NCI-H446 treated with DMSO at 0.1 percent for 48 hours (cell line): ENCODE measurements at places on chromosomes 3 and 15.
A peak's percentile ranks its signal among the peaks of the same experiment; 100 is the strongest.

GRCh38 chr15:47548231-47548630 is 169.1 kb upstream of the SEMA6D start:
- peak; percentile 42 for DNase-seq

- DNase-seq = peak; percentile 94
These were observed 535.1 kb downstream of the NLGN1 start for GRCh38 chr3:173932624-173933023.

DNA sequence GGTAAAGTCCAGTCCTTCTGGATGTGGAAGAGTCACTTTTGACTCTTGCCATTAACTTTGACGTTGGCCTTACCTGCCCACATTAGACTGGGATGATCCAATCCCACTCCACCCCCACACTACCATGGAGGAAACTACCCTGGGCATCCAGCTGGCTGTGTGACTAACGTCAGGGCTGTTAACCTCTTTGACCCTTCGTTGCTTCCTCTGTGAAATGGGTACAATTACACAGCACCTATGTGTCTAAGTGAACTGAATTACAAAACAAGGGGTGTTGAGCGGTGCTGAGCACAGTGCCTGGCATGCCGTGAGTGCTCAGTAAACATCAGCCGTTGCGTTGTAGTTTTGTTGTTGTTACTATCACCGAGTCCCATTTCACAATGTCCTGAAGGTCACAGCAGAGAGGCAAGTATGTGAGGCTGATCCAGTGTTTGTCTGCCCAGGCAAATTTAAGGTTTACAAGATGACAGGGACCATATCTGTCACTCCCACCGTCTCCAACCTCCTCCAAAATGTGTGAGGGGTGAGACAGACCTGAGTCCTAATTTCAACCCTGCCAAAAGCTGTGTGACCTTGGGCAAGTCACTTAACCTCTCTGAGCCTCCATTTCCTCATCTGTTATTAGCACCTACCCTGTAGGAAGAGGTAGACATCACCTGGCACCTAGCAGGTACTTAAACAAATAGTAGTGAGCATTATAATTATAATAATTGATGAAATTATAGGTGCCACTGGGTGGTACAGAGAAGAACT is 20.9 kb downstream of the WNT7A start:
- no peak for DNase-seq

DNA sequence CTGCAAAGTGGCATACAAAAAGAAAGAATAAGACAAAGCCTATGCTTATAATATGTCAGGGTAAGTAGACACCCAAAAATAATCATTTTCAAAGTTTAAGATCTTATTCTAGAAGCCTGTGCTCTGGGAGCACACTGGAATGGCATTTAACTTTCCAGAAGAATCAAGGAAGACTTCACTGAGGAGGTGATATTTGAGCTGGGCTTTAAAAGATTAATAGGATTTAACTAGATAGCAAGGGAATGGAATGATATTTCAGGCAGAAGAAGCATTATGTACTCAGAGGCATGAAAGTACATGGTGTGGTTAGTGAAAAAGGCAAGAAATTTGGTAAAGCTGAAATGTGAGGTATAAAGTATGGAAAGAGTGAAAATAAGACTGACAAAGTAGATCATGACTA is 106.8 kb downstream of the ZBTB20 start:
- no peak for DNase-seq

- peak; percentile 32 for DNase-seq
These were observed 143.6 kb upstream of the SLITRK3 start for GRCh38 chr3:165339753-165340152.

DNA sequence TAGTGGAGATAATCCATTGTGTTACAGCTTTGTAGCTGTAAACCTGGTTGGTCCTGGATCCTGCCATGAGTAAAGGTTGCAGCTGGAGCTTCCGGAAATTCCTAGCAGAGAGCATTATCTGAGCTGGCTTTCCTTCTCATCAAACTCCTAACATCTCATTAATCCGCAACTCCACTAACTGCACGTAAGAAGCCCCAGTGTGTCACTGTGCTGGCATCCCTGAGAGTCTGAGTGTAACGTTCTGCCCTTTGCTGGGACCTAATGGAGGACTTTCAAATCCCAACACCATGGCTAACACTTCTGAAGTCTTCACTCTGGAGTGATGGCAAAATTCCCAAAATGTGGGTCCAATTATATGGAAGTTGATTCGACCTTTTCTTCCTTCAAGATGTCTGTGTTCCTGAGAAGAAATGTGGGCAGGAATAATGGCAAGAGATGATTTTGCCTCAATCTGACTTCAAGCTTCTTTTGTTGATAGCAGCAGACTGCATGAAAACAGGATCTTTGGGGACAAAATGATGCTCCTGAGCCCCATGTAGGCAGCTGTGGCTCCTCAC is 9.6 kb upstream of the TRPM1 start:
- no peak for DNase-seq

DNA sequence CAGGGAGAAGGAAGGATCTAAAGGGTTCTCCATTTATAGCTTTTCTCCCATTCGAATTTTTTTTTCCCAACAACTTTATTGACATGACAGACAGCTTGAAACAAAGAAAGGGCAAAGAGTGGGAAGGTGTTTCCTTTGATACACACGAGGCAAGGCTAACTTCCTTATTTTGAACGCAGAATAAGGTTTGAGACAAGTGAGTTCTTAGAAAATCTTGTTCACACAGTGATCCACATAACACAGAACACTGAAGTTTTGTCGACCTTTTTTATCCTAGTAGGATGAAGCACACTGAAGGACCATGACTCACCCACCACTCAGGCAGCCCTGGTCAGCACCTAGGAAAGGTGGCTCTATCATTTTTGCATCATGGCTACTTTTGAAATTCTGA is 425.8 kb upstream of the MDFIC2 start:
- no peak for DNase-seq
